ENCODE measurements at places on chromosomes 5 and 9.

GRCh38 chr5:167819406-167819805 lies 472.0 kb upstream of the WWC1 start:
- DNase-seq, result no peak

- no peak for DNase-seq
These were observed 49.1 kb upstream of the EXOC3 start for GRCh38 chr5:393846-394275.

GRCh38 chr5:112860929-112861637 lies at the start of gene SRP19:
TSS of gene SRP19 (plus strand) at chr5:112861287. CDS start at chr5:112861377, 90 bp downstream.
- peak; percentile 94 for DNase-seq

DNA sequence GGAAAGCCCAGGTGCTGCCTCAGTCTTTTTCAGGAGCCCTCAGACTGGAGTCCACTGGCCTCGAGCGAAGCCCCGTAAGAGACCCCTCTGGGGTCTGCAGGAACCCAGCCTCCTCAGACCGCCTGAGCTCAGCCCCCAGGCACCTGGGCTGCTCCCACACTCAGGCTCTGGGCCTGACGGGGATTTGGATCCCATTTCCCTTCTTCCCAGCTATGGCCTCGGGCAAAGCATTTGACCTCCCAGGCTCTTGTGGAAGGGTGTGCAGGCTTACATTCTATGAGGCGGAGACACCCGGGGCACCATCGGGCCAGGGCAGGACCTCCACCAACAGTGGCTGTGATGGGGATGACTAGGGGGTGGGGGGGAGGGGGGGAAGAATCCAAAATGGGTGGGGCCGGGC lies 4.5 kb downstream of the AGPAT2 start:
- DNase-seq, result no peak

DNA sequence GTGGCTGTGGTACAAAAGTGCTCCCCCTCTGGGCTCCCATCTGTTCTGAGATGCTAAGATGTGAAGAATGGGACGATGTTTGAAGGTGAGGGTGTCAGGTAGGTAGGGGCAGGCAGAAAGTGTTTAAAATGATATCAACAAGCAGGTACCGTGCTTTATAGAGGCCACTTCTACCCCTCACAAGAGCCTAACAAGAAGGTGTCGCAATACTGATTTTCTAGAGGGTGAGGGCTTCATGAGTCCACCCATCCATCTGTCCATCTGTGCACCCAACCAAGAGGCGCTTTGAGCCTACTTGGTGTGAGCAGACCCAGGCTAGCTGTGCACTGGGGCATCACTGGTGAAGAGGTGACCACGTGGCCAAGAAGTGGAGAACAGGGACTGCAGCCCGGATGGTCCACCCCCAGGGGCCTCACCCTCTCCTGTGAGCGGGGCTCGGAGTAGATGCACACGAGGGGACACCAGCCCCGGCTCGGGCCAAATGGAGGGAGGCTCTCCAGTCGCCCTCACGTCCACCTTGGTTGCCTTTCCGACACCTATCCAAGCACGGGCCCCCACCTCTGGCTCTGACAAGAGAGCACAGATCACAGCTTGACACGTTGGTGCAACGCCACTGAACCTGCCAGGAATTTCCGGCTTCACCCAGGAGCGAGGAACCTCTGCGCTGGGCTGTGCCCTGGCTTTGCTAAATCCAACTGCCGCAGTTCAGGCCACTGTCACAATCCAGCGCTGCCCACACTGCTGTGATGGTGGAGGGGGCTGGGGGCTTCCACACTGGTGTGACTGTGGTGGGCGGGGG lies 34.5 kb downstream of the CRB2 start:
- no peak for DNase-seq

DNA sequence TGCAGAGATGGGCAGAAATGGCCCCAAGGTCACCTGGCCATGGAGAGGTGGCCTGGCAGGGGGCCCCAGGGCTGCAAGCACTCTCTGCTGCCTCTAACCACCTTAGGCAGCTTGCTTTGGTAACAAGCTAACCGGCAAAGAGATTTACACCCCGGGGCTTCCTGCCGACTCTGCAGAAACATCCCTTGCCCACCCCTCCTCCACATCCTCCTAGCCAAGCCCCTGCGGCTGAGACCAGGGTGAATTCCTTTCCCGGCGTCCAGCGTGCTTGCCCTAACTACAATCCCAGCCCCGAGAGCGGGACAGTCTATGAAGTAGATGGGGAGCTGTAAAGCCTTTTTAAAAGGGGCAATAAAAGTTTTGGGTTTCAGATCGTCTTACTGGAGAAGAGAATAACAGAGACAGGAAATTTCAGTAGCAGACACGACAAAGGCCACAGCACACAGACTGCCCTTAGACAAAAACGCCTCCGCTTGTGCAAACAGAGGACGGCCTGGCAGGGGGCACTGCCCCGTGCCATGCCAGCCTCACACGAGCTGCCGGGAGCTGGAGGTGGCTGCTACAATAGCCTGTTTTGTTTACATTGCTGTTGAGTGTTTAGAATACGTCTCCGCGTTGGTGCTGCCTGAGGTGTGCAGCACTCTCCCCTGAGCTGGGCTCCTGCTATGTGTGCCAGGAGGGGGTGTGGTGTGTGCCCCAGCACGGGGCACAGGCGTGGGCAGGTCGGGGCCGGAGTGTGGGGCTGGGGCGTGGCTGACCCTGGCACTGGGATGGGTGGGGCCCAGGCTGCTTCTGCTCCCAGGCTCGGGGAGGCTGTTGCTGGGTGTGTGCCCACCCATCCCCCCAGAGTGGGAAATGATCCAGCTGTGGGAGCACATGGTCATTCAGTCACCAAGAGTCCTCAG lies 15.3 kb downstream of the MYMK start:
- no peak for DNase-seq

- no peak for DNase-seq
These were observed 45.9 kb upstream of the PCSK1 start for GRCh38 chr5:96478983-96479382.

DNA sequence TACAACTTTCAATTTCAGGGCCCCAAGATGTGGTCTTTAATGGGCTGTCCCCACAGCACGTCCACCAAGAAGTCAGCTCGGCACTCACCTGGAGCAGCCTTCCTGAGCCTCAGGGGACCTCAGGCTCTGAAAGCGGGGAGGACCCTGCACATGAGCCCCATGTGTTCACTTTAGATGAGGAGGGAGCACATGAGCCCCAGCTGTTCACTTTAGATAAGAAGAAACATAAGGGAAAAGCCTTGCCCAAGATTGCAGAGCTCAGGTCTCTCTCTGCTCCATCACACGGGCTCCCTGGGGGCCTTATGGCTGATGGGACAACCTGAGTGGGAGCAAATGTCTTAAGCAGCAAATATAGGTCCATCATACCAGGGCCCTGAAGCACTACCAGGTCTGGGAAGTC lies 56.4 kb downstream of the NIPSNAP3B start:
- no peak for DNase-seq

DNA sequence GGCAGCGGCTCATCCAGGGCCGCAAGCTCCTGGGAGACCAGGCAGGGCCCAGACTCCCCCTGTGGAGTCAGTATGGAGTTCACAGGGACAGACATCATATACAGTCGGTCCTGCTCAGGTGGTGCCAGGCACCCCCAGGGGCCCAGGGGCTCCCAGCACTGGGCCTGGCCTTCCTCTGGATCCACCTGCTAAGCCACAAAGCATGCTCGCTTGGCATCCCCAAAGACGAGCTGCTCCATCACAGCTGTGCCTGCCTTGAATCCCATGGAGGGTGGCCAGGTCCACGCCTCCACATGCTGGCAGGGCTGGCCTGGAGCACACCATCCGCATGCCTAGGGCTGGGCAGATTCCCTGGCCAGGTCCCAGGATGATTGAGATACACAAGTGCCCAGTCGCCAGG lies 4.6 kb downstream of the BICD2 start:
- DNase-seq, result no peak

GRCh38 chr5:58491216-58491892 lies at the start of gene GAPT:
TSS of gene GAPT (plus strand) at chr5:58491435. CDS start at chr5:58494537, 3,102 bp downstream.
- no peak for DNase-seq

DNA sequence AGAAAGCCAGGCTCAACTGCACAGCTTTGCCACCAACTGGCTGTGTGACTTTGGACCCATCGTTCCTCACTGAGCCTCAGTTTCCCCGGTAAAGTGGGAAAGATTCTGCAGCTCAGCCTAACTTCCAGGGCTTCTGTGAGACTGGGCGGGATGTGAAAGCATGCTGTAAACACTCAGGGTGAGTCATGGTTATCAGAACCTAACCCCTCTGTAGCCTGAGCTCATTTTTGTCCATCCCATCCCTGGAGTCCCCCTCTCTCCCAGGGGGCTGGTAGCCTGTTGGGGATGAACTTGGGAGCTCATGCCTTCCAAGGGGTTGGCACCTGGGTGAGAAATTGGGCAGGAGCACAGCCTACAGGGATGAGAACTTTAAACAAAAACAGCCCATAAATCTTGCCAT lies 2.3 kb downstream of the CCDC69 start:
- DNase-seq, result no peak

GRCh38 chr9:91025856-91026255 lies 224.2 kb downstream of the SYK start:
- no peak for DNase-seq

DNA sequence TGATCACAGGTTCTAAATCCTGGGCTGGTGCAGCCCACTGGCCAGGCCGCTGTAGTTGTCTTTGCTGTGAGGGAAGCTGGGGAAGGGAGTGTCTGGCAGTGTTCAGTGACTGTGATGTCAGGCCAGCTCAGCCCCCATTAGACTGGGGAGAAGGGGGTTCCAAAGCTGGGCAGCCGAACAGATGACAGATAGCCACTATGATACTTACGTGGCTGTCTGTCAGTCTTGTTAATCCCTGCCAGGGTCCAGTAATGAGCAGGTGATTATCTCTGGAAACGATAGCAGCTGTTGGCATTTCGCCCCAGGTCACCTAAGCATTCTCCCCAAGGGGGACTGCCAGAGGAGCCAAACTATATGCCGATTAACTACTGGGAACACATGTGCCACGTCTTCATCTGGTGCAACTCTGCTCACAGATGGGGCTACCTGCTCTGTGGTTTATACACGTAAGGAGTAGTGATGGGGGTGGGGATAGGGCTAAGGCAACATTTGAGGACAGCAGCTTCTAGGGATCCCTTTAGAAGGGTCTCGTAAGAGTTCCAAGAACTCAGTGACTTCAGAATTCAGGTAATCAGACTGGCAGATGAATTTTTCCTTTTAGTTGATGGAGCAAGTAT lies 396.3 kb downstream of the KDM4C start:
- no peak for DNase-seq

DNA sequence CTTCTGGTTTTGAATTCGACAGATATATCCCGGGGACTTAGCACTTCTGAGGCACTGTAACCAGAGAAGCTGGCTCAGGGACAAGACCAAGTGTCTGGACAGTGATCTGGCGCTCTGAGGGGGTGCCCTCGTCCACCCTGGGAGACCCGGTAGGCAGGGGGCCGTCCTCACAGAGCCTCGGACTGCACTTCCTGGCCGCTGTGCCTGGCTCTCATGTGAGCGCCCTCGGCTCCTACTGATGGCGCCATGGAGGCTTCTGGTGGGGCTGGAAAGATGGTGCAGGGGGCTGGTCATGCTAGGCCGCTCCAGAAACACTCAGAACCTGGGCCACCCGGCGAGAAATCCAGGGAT lies 18.8 kb upstream of the SLC6A3 start:
- no peak for DNase-seq

GRCh38 chr9:20898885-20899554 lies 132.4 kb downstream of the HACD4 start:
- no peak for DNase-seq

DNA sequence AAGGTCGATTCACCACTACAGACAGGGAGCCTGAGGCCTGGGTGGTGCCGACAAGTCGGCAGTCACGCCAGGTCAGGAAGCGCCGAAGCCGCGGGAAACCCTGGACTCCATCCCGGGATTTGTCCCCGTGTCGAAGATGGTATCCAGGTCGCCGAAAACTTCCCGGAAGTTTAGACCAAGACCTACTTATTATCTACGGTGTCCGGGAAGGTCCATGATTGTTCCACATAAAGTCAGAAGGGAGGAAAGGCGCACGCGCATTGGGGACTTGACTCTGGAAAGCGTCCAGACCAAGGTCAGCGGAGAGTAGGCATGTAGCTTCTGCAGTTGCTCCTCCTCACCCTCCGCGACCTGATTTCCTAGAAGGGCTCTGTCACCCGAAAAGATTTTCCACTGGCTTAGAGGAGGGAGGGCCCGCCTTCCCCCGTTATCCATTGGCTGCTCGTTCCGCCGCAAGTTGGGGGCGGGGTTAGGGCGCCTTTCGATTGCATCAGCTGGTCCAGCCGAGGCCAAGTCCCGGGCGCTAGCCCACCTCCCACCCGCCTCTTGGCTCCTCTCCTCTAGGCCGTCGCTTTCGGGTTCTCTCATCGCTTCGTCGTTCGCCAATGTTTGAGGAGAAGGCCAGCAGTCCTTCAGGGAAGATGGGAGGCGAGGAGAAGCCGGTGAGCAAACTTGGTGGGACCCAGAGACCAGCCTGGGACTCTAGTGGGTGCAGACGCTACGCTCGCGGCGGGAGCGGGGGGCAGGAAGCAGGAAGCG lies at the start of gene TARS1:
Gene TARS1, plus strand, starts transcription at position 484 of the 759 bp plus-strand sequence. Its CDS starts 122 bp downstream, at position 606.
- DNase-seq, result peak; percentile 100

DNA sequence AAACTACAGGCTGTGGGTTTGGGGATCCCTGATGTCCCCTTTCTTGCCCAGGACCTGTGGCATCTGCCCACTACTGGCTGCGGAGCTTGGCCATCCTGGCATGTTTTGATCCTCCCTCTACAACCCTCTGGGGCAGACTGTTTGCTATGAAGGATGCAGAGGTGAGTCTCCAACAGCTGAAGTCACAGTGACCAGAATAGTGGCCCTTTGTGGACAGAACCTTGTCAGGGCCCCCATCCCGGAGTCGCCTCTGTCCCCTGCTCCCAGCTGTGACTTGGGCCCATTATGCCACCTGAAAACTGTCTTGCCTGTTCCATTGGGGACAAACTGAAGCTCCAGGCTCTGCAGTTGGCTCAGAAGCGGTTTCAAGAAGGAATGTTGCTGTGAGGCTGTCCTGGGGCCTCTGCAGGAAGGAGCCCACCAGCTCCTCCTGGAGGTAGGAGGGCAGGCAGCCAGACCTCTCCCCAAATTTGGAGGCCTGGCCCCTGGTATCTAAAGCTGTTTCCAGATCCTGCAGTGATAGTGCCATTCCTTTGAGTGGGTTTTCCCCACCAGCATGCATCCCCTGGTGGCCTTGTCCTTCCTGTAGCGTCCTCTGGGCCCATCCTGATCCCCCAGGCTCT lies 93.3 kb downstream of the BARX1 start:
- DNase-seq, result no peak

DNA sequence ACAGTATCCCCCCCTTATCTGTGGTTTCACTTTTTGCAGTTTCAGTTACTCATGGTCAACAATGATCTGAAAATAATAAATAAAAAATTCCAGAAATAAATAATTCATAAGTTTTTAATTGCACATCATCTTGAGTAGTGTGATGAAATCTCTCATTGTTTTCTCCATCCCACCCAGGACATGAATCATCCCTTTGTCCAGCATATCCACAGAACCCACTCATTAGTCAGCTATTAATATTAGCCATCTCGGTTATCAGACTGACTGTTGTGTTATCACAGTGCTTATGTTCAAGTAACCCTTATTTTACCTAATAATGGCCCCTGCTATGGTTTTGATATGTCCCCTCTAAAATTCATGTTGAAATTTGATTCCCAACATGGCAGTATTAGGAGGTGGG lies 40.7 kb downstream of the FAM114A2 start:
- DNase-seq, result no peak

DNA sequence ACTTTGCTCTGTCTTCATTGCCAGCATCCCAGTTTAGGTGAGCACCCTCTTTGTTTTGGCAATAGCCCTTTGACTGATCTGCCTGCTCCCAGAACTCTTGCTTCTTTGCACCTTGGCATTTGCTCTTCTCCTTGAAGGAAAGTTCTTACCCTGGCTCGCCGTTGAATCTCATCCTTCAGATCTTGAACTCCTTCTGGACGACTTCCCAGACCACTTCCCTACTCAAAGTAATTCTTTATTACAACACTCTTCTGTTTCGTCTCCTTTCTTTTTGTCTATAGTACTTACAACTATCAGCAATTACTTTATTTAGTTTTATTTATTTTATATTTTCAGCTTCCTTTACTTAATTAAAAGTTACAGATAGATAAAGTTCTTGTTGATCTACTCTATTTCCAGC lies 1510.1 kb downstream of the MAT2B start:
- DNase-seq, result no peak

Measured in fibroblast of skin of left biceps (primary cell).